ENCODE measurements at places on chromosomes 5 and 9.

DNA sequence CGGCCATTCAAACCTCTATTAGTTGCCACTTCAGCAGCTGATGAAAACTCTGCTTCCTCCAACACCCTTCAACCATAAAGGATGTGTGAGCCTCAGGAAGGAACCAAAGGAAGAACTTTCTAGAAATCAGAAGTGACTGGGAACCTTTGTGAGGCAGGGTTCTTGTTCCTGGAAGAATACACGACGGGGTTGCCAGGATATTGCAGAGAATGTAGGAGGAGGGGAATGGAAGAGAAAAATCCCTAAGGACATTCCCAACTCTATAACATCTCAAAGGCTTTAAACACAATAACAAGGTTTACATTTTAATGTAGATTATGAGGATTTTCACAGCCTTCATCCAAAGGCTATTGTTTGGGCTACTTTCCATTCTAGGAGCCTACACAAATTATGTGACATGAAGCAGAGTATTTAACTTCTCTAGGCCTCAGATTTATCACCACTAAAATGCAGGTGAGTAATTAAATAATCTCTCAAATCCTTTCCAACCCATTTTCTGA lies 147.7 kb downstream of the GLIS3 start:
- DNase-seq = no peak

DNA sequence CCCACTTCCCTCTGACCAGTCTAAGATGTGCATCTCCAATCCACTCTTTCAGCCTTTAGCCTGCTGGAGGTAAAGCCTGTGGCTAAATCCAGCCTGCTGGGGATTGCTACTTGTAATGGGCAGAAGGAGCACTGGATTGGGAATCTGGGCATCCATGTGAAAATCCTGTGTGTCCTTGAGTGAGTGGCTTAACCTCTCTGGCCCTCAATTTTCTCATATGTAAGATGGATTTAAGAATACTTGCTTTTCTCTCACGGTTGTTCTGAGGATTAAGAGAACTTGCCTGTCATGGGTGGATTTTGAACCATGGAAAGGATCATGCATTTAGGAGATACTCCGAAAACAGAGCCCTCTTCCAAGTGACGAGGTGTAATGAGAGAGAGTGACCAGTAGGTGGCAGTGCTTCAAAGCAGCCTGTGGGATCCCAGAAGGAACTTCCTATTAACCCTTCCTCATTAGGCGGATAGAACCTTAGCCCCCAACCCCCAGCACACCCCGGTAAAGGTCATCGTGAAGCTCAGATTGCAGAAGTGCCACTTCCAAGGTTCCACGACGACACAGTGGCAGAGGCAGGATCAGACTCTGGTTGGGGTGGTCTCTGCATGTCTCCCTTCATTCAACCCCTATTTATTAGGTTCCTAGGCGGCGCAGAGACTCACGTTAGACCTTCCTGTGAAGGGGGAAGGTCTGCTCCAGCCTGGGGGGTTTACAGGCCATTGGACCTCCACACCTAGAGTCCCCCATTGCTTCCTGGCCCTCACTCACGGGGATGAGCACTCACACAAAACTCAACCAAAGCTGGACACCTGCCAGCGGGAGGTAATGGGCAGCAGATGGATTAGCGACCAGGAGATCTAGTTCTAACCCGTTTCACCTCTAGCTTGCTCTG lies 68.7 kb upstream of the ZNF618 start:
- DNase-seq = no peak

DNA sequence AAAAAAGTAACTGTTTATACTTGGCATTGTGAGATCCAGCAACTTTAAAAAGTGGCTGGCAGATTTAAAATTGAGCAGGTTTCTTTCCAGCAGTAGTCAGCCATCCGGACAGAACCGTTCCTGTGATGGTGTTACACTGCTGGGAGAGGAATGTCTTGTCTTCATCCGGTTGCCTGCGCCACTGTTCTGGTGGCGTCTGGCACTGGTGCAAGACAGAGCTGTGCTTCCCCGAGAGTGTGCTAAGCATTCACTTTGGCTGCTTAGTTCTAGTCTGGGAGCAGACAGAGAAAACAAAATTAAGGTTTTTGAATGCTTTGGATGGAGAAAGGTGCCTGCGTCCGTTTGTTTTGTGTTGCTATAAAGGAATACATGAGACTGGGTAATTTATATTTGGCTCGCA lies 35.5 kb upstream of the CREBRF start:
- DNase-seq = no peak

DNA sequence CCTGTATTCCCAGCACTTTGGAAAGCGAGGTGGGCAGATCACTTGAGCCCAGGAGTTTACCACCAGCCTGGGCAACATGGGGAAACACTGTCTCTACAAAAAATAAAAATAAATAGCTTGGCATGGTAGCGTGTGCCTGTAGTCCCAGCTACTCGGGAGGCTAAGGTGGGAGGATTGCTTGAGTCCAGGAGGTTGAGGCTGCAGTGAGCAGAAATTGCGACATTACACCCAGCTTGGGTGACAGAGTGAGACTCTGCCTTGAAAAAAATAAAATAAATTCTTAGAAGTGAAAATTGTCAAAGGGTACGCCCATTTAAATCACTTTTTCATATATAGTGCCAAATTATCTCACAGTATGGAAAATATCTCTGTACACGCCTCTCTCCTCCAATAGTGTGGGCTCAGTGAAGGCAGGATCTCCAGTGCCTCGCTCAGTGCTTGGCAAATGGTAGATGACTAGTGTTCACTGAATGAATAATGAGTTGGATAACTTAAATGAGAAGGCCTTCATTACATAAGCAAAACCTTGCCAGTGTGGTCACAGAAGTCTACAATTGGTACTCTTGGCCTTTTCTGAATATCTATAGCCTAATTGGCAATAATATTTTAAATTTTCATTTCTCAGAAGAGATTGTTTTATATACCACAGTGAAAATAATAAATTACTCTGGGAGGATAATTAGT lies 9.4 kb upstream of the CCL28 start:
- DNase-seq = no peak

GRCh38 chr5:151740336-151740942 lies 18.0 kb downstream of the ATOX1 start:
- no peak for DNase-seq

All from cardiac septum (tissue), 1 donor.